ENCODE measurements at places on chromosomes 1 and 21.

DNA sequence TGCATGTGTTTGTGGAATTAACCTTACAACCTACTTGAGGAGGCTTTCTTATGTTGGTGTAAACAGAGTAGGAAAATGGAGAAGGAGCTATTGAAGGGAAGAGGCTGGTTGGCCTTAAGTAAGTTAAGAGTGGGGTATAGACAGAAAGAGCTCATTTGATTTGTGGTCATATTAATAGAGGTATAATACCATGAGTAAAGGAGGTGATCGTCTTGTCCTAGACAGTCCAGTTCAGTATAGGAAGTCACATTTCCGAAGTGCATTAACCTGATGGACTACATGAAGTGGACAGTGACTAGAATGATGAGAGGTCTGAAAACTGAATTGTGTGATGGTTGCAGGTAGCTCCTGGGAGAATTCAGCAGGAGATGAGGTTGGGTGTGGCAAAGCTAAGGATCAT is 215.4 kb upstream of the ZC3H12A start:
- DNase-seq: no peak

- DNase-seq: no peak
Observed at GRCh38 chr1:232690285-232690935, 60.5 kb upstream of the SIPA1L2 start.

GRCh38 chr1:23869051-23869450 is 961 bp upstream of the FUCA1 start:
- DNase-seq: no peak

GRCh38 chr1:4307911-4308545 is 346.4 kb upstream of the AJAP1 start:
- no peak for DNase-seq

DNA sequence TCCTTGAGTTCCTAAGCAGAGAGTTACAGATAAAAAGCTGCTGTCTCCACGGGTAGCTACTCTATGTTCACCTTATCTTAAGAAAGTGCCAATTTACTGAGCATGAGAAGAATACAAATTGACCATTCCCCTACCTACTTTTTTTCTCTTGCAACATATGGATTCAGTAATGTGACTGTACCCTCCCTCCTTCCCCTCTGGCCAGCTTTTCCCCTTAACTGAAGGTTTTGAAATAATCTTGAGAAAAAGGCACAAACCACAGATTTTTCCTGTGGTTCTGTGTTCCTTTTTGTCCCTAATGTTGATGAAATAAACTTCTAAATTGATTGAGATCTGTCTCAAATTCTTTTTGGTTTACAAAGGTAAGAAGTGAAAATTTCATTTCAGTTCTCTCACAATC is 2.6 kb upstream of the CD2 start:
- DNase-seq: no peak

DNA sequence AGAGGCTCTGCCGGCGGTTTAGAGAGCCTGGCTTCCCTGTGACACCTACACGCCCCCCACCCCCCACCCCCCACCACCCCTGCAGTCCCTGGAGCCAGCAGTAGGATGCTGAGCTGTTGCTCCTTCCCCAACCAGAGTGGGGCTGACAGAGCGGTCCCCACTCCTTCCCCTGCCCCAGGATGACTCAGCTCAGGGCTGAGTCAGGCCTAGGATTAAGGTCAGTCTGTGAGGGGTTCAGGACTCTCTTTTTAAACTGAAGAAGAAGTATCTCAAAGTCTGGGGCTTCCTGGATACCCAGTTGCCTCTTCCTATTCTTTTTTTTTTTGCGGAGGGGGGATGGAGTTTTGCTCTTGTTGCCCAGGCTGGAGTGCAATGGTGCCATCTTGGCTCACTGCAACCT is 19.1 kb downstream of the DMBX1 start:
- no peak for DNase-seq

DNA sequence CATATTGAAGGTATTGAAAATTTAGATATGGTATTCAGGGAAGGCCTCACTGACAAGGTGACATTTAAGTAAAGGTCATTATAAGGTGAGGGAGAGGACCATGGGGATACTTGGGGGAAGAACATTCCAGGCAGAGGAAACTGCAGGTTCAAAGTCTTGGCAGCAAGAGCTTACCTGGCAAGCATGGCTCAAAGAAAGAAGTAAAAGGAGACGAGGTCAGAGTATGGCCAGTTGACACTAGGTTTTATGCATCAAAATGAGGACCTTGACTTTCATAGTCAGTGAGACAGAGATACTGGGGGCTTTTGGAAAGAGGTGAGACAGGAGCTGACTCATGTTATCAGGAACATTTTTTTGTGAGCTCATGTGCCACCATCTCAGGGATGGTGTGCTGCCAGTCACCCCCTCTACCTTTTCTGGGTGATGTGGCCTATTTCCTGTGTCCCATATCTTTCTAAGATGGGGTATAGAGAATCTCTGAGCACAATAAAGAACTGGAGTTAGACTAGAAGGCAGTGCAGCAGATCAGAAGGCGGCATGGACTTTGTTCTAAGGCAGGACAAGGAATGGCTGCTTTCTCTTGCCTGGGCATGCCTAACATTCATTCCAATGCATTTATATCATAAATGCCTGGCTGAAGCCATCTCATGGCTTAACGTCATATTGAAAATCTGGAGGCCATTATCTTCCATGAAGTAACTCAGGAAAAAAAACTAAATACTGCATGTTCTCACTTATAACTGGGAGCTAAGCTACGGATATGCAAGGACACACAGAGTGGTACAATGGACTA is 406.7 kb downstream of the NTNG1 start:
- no peak for DNase-seq

GRCh38 chr1:17403081-17403480 is 31.1 kb downstream of the PADI6 start:
- DNase-seq: no peak

GRCh38 chr1:4263699-4264098 is 363.6 kb upstream of the C1orf174 start:
- no peak for DNase-seq

DNA sequence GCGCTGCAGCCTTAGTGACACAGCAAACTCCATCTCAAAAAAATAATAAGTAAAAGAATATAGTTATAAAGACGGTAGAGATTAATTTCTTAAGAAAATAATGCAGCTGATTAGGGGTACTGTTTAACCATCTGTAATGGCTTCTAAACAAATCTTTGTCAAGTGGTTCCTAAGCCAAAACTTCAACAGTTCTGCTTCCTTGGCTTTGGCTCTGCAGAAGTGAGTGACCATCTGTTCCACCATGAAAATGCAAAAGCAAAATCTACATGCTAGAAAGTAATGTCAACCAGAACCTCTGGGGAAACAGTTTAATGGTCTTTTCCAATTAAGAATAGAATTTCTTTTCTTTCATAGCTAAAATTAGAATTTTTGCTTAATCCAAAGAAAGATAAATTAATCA is 8.3 kb upstream of the SH2D5 start:
- no peak for DNase-seq

- no peak for DNase-seq
Observed at GRCh38 chr1:56535939-56536338, 43.4 kb downstream of the PLPP3 start.

- DNase-seq: no peak
Observed at GRCh38 chr1:187641015-187641414, 812.3 kb downstream of the PLA2G4A start.

- no peak for DNase-seq
Observed at GRCh38 chr1:96291468-96291867, 430.1 kb upstream of the PTBP2 start.

- DNase-seq: no peak
Observed at GRCh38 chr1:18200136-18200717, 92.6 kb downstream of the IGSF21 start.

DNA sequence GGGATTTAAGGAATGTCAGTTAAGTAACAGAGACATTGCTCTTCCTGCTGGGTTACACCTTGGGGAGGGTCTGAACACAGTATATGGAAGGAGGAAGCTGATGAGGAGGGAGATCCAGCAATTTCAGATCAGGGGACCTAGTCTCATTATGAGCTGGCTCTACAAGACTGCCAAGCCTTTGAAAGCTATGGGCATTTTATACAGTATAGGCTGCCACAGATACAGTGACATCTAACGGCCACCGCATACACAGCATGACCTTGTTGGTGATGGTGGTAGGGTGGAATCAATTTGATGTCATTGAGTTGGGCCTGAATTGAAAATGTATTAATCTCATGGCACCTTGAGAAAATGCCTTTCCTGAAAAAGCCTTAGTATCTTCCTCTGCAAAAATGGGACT is 22.6 kb upstream of the ZP4 start:
- DNase-seq: no peak

GRCh38 chr1:91609551-91609950 is 108.9 kb downstream of the CDC7 start:
- no peak for DNase-seq

- no peak for DNase-seq
Observed at GRCh38 chr1:241375886-241376285, 18.9 kb upstream of the RGS7 start.

DNA sequence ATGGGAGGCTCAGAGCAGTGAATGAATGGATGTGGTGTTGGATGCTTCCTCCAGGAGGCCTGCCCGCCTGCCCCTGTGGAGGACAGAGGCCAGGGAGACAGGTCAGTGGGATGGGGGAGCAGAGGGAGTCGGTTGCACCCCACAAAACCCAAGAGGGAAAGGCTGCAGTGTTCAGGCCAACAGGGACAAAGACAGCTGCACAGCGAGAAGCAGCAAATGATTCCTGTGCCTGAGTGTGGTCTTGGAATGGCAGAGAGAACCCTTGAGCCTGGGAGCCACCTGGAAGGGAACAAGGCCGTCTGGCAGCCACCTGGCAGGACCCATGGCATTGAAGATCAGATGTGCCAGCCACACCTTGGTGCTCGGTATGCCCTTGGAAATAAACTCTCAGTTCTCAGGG is 8.1 kb downstream of the TFF3 start:
- DNase-seq: no peak

DNA sequence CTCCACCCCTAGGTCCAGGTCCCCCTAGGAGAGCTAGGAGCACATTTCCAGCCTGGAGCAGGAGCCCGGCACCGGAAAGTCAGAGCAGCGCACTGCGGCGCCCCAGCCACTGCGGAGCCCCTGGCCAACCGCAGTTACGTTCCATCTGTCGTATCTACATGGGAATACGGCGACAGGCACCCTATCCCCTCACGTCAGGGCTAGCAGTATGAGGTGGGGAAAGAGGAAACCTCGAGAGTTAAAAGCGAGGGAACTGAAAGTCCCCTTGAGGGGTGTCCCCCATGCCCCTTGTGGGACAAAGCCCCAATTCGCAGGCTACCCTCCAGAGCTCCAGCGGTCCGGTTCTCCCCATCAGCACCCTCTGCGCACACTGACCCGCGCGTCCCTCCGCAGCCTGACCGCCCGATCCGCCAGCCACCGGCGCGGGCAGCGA is 995 bp downstream of the COLGALT2 start:
- peak; percentile 76 for DNase-seq

DNA sequence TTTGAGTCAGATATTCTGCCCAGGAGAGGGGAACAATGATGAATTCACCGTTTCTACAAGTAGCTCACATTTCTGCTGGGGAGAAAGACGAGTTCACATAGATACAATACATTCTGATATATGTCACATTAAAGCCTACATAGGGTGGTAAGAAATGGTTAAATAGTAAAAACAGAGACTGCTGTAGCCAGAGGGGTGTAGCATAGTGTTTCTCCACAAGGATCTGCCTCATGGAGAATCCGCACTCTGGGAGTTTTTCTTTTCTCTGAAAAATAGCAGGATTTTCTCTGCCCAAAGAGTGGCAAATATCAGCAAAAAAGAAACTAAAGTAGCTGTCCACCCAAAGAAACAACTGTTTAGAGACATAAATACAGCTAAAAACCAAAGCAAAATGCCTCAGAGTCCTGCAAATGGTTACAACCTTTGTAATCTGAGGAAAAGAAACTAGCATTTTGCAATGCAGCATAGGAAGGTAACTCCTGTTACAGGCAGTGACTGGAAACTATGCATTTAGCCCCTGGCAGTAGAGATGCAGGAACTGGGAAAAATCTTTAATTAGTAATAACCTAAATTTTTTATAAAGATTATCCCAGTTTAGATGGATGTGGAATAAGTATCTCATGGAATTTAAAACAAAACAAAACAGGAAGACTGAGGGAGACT is 1126.7 kb upstream of the ADGRL2 start:
- peak; percentile 7 for DNase-seq

- no peak for DNase-seq
Observed at GRCh38 chr1:159803956-159804689, 2.0 kb downstream of the FCRL6 start.

- no peak for DNase-seq
Observed at GRCh38 chr1:44743211-44743610, 3.6 kb downstream of the KIF2C start.

- DNase-seq: no peak
Observed at GRCh38 chr1:207145401-207146058, 41.5 kb downstream of the C4BPA start.

DNA sequence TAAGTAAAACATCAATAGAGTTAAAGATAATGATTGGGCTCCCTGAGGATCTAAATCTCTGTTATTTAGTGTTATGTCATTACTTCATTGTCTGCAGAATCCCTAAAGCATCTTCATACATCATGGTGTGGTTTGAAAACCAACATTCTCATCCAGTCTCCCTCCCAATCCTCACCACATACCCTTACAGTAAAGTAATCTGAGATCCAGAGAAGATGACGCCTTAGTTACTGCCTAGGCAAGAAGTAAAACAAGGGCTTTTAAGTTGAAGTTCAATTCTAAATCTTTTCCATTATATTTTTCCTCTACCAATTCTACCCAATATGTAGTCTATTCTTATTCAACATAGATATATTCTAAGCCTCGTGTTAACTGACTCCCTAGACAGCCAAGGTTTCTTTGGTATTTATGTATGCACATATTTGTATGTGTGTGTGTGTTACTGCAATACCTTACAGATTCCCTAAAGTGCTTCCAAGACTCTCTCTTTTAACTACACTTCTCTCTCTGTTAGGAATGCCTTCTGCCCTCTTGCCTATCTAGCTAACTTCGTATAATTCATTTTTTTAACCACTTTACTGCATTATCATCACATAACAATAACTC is 17.3 kb downstream of the DPH5 start:
- DNase-seq: no peak

DNA sequence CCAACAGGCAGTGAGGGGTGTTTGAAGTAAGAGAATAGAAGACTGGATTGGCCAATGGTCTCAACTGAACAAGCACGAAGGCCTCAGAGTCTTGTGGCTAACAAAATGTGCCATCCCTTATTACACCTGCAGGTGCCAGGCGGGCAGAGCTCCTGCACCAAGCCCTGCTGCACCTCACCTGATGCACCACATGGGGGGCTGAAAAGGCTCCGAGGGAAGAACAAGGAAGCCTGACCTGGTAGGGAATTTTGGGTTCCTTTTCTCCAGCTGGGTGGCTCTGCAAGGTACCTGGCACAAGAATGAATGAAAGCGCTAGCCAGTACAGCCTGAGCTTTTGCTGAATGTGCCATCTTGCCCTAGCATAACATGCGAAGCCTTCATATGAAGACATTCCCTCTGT is 9.7 kb downstream of the HSD3B1 start:
- DNase-seq: no peak

DNA sequence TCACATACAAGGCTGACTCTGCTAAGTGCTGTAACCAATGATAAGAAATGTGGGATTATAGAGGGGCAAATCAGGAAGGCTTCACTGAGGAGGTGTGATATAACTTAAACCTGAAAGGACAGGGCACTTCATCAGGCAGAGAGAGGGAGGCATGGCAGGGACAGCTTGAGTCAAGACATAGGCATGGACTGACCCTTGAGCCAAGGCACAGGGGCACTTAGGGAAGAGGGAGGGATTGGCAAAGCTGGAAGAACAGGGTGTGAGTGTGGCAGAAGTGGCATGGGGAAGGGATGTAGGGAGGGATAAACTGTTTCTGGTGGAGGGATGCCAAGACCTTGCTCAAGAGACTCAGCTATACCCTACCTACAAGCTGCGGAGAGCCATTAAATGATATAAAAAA is 81.3 kb downstream of the PLXNA2 start:
- DNase-seq: no peak

- DNase-seq: no peak
Observed at GRCh38 chr1:201650623-201650933, 111.7 kb downstream of the NAV1 start.

All from muscle of back (tissue), 13 donors.